ENCODE measurements at places on chromosomes 2 and 18.

DNA sequence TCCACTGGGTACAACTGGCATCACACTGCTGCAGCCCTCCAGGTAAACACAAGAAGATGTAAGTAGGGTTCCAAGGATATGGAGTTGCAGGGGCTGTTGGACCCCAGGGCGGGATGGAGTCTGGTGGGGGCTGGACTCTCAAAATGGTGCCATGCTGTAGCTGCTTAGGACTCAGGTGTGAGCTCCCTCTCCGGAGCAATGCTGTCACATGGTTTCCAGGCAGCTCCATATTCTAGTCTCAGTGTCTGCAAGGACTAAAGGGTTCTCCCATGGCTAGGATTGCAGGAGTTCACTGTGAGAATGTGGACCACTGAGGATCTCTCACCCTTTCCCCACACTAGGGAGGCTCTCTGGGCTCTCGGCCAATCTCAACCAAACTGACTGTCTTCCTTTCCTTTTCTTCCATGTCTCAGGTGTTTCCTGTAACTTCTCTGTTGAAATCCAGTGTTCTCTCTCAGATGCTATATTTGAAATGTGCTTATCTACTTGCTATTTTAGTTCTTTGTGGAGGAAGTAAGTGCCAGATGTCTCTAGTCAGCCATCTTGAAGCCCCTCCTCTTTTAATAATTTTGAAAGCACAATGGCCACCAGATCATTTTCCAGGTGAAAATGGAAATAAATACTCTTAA, 57.6 kb downstream of the CCNT2 start:
- no peak for DNase-seq

- DNase-seq = peak; percentile 22
Observed at GRCh38 chr2:122451040-122451439, 695.6 kb downstream of the TSN start.

DNA sequence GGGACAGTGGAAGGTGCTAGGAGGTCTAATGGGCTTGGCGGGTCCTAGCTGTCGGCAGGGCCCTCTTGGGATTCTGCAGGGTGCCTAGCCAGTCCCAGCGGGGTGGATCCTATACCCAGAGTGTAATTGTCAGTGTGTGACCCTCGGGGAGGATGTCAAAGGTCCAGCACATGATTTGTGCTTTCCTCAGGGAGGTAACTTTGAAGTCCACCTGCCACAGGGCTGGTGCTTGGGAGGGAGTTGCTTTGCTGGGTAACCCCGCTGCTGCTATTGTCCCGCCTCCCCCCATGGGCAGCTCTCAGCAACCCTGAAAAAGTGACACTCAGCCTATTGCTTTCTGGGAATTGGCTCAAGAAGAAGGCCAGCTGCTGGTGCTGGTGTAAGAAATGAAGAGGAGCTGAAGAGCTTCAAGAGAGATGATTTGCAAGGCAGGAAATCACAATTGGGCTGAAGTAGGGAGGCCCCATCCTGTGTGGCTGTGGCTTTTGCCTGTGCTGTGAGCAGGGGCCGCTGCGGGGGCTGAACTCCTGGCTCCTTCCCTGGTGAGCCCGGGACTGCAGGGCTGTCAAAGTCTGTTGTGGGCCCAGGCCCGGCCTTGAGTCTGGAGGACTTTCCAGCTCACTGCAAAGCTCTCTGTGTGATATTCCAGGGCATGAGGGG, 36.4 kb downstream of the EMILIN2 start:
- no peak for DNase-seq

- DNase-seq = peak; percentile 67
Observed at GRCh38 chr18:54948350-54948837, 10.9 kb downstream of the CCDC68 start.

GRCh38 chr2:8110716-8111115, 571.1 kb upstream of the ID2 start:
- DNase-seq = no peak

- DNase-seq = no peak
Observed at GRCh38 chr2:144886862-144887261, 366.9 kb upstream of the ZEB2 start.

GRCh38 chr2:40485854-40486253, 34.0 kb upstream of the SLC8A1 start:
- DNase-seq = no peak

DNA sequence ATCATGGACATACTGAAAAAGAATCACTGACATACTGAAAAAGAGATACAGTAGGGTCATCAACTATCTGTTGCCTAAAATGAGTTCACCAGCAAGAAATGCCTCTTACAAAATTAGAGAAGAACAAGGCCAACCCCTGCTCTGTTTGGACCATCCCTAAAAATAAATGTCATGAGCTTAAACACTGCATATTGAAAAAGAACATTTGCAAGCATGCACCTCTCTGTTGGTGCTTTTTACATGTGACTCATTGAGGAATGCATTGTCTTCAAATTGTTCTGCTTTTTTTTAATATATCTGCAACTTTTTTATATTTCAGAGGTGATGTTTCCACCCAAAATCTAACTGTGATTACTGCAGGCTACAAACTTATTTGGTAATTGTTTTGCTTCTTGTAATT, 233.9 kb upstream of the LRATD1 start:
- no peak for DNase-seq

GRCh38 chr2:109214651-109215371, 85.8 kb downstream of the SH3RF3 start:
- DNase-seq = no peak

GRCh38 chr2:227339098-227339599, 14.1 kb downstream of the MFF start:
- no peak for DNase-seq

DNA sequence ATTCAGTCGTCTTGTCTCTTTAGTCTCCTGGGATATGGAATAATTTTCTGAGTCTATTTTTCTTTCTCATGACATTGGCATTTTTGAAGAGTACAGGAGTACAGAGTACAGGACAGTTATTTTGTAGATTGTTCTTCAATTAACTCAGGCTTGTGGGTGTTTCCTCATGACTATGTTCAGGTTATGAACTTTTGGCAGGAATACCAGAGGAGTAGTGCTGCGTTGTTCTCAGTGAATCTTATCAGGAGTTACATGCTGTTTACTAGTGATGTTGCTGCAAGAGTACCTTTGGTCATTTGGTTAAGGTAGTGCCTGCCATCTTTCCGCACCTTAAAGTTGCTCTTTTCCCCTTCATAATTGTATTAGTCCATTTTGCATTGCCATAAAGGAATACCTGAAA, 41.3 kb upstream of the AGFG1 start:
- no peak for DNase-seq

DNA sequence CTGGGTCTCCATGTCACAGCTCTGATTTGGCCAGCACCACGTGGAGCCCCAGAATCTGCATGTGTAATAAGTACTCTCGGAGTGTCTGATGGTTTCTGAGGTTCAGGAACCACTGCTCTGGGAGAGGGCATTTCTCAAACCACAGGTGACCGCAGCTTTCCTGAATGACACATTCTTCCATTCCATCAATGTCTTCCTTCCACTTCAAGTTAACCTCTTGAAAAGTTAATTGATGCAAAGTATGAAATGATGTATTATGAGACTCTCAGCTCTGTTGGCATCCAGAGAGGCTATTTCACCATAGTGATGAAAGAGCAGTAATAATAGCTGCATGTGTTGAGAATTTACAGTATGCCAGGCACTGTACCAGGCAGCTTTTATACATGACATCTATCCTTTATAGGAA, 61.3 kb upstream of the CRIM1 start:
- DNase-seq = no peak

DNA sequence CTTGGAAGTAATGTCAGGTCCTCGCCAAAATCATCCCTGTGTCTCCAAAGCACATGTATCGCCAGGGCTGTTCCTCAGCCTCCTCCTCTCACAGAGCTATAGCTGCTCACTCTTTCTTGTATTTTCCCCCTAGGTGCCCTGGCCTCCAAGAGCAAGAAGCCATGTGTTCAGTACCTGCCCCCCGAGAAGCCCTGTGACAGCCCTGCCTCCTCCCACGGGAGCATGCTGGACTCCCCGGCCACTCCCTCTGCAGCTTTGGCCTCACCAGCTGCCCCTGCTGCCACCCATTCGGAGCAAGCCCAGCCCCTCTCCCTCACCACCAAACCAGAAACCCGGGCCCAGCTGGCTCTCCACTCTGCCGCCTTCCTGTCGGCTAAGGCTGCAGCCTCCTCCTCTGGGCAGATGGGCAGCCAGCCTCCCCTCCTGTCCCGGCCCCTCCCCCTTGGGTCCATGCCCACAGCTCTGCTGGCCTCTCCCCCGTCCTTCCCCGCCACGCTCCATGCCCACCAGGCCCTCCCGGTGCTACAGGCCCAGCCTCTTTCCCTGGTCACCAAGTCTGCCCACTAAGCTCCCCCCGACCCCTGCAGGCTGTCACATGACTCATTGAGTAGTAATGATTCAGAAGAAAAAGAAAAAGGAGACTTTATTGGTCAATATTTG, 18.8 kb downstream of the TGOLN2 start:
- DNase-seq = peak; percentile 59

DNA sequence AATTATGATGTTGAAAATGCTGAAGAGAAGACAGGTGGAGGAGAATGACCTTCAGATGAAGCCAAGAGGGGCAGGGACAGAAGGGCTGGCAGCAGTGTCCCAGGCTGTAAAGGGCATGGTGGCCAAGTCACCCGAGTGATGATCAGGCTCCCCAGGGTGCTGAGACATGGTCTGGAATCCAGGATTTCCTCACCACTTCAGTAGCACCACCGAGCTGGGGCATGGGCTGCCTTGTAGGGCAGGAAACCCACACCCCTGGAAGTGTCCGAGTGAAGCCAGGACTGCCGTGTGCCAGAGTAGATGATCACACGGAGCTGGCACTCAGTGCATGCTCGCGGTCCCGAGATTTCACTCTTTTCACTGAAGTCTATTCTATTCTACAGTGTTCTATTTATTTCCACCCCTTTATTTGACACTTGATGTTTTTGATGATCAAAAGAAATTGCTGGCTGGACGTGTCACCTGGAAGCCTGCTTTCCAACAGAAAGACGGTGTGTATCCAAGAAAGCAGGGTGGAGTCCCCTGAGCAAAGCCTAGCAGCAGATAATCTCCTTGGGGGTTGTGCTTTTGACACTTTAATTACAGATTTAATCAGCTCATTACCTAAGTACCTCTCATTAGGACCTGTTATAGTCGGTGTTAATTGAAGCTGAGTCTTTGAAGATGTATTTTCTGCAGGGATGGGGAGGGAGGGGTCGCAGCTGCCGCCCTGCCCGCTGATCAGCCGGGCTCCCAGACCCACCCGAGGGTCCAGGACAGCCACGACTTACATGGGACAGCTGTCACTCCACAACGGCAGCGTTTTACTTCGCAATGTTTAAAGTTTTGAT, 92.3 kb downstream of the SEPTIN10 start:
- DNase-seq = no peak

- DNase-seq = no peak
Observed at GRCh38 chr2:207113414-207113813, 52.3 kb downstream of the KLF7 start.

- DNase-seq = peak; percentile 87
Observed at GRCh38 chr2:144596073-144596871, 76.4 kb upstream of the ZEB2 start.

- no peak for DNase-seq
Observed at GRCh38 chr2:221444106-221444505, 128.0 kb downstream of the EPHA4 start.

DNA sequence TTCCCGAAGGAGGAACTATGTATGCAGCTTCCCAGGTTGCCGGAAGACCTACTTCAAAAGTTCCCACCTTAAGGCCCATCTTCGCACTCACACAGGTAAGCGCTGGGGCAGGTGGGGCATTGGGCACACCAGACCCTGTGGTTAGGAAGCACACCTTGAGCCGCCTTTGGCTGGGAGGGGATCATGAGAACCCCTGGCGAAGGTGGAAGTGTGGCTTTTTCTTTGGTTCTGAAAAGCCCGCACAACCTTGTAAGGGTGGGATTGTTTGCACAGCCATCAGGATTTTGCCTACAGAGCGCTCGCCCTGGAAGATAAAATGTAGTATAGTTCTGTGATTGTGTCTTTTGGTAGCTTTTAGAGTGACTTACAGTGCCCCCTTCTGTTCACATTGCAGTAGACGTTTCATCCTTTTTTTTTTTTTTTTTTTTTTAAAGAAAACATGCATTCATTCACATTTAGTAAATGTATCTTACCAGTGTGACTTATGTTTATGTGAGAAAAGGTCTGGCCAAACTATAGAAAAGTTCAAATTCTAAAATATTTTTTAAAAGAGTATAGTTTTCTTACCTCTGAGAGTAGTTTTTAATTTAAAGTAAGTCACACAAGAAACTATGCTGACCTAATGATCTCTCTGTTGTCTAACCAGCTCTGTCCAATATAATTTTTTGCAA, 5.3 kb downstream of the KLF11 start:
- DNase-seq = no peak

DNA sequence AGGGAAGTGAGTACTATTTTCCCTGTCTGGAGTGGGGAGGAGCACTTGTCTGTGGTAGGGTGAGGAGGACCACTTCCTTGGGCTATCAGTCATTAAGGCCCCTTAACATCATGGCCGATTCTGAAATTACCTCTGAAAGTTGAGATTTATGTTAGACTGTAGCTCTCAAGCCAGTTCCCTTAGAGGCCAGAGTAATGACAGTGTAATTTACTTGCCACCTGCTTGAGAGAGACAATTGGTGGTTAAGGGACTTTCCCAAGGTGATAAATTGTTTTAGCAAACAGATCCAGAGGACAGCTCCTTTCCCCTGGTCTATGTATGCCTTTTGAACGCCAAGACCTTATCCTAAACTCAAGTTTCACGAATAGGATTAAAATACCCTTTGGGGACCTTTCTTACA, 56.1 kb downstream of the NEDD4L start:
- no peak for DNase-seq

DNA sequence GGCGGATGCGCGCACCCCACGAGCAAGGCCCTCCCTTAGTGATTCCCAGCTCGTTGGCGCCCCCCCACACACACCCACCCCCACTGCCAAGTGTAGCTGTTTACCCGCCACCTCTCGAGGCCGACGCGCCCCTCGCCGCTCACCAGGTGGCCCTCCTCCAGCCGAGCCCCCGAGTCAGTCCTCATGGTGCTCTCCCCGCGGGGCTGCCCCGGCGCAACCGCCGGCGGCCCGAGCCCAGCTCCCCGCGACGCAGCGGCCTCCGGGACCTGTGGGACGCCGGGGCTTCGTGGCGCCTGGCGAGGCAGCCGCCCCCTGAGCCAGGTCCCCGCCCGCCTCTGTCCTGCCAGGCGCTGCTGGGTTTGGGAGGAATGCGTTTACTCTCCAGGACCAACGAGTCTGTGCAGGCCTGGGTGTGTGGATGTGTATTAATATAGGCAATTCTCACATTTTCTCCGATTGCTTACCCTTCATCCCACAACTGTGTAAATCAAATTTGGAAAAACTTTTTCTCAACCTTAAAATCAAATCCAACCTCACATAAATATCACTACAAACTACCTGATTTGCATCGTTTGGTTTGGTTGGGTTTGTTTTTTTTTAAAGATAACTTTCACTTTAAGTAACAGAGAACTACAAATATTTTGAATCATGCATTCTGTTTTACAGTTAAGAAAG, at the start of gene TMEM237:
TSS of gene TMEM237 (minus strand) at position 288 of the 675 bp plus-strand sequence. CDS start at position 185, 103 bp downstream.
- DNase-seq = peak; percentile 16

GRCh38 chr2:73116182-73116960, 3.6 kb upstream of the RAB11FIP5 start:
- DNase-seq = no peak

DNA sequence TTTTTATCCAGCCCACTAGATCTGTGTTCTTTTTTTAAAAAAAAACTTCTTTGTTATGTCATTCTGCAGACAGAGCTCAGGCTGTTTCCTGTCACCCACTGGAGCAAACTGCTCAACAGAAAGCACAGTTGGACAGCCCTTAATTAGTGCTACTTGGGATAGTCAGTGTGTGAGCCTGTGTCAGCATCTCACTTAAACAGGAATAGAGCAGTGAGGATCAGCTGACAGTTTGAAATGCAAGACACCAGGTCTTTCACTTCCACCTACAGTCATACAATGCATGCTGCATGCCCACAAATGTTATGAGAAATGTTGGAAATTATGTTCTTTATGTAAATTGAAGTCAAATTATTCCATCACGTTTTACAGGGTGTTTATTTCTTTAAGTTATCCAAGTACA, 174.9 kb downstream of the NR4A2 start:
- DNase-seq = peak; percentile 16

Measured in H4 (cell line).